Cerebellum (tissue), 4 donors: ENCODE measurements at places on chromosomes 3 and 15.
A peak's percentile ranks its signal among the peaks of the same experiment; 100 is the strongest.

- no peak for DNase-seq
These were observed 277.9 kb upstream of the RARB start for GRCh38 chr3:25150199-25150598.

- no peak for DNase-seq
These were observed 80.5 kb upstream of the SETMAR start for GRCh38 chr3:4222574-4223175.

DNA sequence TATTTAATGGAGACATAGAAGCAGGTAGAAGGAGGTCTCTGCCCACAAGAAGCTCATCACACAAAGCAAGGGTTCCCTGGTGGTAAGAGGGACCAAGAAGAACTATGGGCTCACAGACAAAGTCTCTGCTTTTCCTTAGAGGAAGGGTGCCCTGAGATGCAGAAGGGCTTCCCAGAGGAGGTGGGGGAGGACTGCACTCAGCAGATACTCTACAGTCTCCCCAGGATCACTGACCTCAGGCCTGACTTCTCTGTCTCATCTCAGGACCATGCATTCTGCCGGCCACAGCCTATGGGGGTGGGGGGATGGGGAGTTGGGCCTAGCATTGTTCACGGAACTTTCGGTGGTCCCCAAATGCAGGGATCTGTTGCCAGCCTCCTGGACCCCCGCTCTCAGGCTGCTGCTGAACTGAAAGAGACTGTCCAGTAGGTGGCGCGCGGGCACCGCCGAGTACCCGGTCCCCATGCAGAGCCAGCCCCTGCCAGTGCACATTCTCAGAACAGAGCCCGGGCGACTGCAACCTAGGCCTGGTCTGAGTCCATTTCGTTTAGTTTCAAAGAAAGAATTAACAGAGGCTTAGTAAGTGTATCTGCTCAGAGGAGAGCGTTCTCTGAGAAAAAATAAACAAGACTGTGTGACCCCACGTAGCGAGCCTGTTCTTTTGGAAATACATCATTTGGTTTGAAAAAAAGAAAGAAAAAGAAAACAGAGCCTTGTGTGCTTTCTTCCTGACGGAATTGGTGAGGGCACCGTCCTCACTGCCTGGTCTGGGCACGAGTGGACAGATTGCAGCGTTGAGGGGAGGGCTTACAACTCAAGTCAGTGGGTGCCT is 74.1 kb downstream of the LRTM1 start:
- DNase-seq, result peak; percentile 78

GRCh38 chr3:71702131-71703024 is 22.8 kb downstream of the EIF4E3 start:
- no peak for DNase-seq

DNA sequence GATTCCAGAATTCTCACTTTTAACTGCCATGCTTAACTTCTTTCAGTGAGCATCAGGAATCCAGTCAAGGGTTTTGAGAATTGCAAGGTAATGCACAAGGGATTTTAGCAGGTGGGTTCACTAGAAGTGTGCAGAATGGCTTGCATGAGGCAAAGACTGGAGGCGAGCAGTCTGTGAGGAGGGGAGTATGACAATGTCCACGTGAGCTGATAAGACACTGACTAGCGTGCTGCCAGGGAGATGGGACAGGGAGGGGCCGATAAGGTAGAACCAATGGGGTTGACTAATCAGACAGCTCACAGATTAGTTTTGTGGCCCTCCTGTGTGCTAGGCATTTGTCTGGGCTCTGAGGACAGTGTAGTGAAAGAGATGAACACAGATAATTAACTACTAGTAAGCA is 102.0 kb upstream of the DAZL start:
- DNase-seq, result no peak

DNA sequence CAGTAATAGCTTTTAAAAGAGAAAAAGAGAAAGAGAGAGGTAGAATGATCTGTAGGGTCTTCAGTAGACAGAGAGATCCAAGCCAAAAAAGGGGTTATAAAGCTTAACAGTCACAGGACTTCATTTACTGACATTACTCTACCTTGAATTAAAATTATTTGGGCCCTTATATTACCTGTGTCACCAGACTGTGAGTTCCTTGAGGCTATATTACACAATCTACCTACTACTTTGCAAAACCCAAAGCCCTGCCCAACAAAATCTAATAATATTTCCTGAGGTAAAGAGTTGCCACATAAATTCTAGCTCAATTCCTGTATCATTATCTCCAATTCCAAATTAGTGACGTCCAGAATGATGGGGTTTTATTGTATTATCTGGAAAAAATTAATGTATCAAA is 1.9 kb downstream of the UBR1 start:
- no peak for DNase-seq

- peak; percentile 68 for DNase-seq
These were observed 7.4 kb upstream of the PSMD6 start for GRCh38 chr3:64030741-64031140.

DNA sequence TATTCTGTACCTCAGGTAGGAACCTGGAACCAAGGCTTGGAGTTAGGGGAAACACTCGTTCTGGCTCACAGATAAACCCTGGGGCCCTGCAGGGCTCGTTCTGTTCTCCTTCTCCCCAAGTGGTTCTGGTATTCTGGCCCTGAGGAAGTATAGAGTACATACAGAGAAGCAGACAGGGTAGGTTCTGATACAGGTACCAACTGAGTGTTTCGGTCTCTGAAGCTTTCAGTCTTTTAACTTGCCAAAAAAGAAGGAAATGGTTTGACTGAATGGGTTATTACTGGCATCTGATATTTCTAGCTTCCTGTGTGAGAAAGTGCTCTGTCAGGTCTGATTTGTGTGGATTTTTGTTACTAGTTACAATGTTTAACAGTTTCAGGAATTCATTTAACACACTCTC is 67.3 kb downstream of the UBE2E2 start:
- DNase-seq, result no peak

GRCh38 chr3:89795506-89795905 is 688.1 kb downstream of the EPHA3 start:
- DNase-seq, result no peak

DNA sequence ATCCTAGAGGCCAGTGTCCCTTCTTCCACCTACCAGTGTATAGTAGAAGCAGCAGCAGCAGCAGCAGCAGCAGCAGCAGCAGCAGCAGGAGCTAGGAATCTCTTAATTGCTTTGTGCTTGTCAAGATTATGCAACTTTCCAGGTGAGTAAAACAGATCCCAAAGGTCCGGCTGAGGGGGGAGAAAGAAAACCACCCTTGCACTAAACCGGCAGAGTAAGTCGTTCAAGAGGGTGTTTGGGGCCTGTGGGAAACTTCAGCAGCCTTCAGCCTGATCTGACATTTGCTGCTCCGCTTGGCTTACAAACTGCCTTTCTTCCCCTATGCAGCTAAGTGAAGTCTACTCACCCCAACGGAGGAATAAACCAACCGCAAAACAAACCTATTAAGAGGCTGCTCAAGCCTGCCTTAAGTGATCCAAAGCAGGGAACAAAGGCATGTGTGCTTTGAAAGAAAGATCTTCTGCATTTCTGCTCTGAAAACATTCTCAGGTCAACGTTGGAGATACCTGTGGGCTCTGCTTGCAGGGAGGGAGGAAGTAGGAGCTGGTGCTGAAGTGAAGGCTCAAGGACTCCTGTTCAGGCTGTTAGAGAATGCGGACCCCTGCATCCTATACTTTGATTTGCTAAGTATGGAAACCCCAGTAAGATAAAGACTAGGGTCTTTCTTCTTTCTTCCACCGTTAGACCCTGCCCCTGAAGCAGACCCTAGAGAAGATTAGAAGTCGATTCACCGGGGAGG is 35.7 kb upstream of the DLG1 start:
- DNase-seq, result no peak

DNA sequence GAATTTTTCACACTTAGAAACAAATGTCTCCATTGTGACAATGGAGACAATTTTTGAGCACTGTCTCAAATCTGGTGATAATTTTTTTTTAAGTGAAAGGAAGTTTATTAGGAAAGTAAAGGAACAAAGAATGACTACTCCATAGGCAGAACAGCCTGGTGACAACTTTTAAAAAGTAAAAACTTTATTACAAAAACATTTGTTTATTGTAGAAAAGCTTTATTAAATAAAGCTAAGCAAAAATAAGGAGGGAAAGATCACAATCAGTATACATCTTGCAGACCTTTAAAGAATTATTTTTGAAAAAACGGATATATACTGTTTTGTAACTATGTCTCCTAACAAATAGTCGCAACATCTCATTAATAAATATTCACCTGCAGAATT is 688 bp upstream of the OXSM start:
- no peak for DNase-seq

DNA sequence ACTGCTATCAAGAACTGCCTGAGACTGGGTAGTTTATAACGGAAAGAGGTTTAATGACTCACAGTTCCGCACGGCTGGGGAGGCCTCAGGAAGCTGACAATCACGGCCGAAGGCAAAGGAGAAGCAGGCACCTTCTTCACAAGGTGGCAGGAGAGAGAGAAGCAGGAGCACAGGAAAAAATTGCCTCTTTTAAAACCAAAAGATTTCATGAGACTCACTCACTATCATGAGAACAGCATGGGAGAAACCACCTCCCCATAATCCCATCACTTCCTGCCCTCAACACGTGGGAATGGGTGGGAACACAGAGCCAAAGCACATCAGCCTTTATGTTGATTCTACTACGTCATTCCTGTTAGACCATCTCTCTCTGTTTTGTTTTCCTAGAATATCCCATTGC is 650.9 kb upstream of the SEMA6D start:
- no peak for DNase-seq

DNA sequence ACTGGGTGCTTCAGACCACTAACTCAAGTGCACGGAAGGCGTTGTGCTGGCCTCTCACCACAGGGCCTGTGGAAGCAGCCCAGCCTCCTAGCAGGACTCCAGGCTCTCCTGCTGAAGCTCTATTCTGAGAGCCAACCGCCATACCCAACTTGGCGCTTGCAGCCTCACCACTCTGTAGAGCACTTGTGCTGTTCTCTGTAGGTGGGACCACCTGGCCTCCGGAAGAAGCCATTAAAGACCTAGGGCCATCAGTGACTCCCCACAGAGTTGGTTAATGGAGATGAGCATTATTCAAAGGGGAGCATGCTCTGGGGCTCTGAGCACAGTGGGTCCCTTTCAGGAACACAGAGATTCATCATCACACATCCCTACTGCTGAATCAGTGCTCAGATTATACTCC is 50.9 kb downstream of the C3orf85 start:
- DNase-seq, result peak; percentile 8

GRCh38 chr15:27535445-27536129 is 563.5 kb downstream of the OCA2 start:
- no peak for DNase-seq

GRCh38 chr15:92616621-92617548 is 38.7 kb downstream of the FAM174B start:
- DNase-seq, result no peak

GRCh38 chr15:82585072-82585471 is 44.8 kb upstream of the RPS17 start:
- no peak for DNase-seq

GRCh38 chr15:42087460-42087859 is 6.9 kb downstream of the PLA2G4D start:
- no peak for DNase-seq

GRCh38 chr3:188125076-188125475 is 28.9 kb upstream of the LPP start:
- DNase-seq, result no peak

- DNase-seq, result no peak
These were observed 17.8 kb upstream of the HDGFL3 start for GRCh38 chr15:83225449-83225848.

DNA sequence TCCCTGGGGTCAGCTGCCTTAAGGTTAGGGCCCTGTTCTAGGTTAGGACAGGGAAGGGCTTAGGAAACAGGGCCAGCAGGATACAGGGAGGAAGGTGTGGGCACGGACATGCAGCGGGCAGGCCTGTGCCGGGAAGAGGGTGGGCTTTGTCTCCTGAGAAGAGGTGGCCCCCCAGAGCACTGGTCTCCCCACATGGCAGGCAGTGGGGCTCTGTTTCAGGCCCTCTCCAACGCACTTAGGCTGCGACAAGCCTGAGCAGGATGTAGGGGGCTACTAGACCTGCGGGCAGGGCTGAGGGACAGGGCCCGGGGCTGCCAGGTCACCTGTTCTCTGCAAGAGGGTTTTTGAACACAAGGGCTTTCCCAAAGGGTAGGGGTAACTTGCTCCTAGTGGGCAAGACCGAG is 33.5 kb downstream of the KLF13 start:
- no peak for DNase-seq

DNA sequence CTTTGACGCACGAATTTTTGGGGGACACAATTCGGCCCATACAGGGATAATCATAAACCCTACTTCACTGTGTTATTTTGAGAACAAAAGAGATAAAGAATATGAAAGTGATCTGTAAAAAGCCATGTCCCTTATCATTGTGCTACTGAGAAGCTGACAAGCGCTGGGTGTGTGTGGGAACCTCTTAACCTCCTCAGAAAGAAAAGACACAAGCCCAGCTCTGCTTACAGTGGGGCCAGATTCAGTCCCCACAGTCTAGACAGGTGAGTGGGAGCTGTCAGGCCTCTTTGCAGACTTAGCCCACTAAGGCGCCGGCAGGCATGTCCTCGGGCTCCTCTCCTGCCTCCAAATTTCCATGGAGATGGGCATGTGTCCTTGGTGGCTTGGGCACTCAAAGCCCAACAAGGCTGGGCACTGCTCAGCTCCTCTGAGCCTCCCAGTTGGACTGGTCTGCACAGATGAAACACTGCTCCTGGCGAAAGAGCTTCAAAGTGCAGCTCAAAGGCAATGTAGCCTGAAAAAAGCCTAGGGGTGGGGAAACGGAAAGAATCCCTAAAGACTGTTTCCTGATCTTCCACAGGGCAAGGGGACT is 64.4 kb upstream of the ETV5 start:
- no peak for DNase-seq

GRCh38 chr3:29531644-29532043 is 250.8 kb downstream of the RBMS3 start:
- no peak for DNase-seq

DNA sequence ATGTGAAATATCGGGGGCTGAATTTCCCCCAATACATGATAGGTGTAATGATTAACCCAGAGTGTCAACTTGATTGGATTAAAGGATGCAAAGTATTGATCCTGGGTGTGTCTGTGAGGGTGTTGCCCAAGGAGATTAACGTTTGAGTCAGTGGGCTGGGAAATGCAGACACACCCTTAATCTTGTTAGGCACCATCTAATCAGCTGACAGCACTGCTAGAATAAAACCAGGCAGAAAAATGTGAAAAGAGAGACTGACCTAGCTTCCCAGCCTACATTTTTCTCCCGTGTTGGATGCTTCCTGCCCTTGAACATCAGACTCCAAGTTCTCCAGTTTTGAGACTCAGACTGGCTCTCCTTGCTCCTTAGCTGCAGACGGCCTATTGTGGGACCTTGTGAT is 247.8 kb downstream of the OTOL1 start:
- no peak for DNase-seq

GRCh38 chr3:5011555-5012256 is 32.5 kb downstream of the BHLHE40 start:
- DNase-seq, result no peak

DNA sequence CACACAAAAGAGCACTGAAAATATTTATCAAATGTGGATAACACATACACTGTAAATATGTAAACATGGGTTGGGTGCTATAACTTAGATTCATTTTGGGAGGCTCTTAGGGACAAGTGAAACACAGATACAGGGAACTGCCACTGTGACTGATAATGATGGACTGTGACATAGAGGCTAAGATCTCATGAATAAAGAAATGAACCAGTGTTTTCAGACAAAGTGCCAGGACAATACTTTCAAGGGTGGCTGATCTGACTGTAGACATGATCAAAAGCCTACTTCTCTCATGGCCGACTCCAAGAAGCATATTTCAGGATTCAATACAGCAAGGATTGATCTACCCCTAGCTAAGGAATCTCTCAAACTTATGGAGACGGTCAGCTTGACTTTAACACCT is 353.8 kb downstream of the FGF12 start:
- no peak for DNase-seq
